Activated CD4-positive, alpha-beta T cell treated with anti-CD3 and anti-CD28 coated beads for 4 hours (primary cell): ENCODE measurements at places on chromosomes 11 and 22.

- no peak for DNase-seq
Observed at GRCh38 chr22:19663286-19663815, 51.0 kb upstream of the SEPTIN5 start.

GRCh38 chr11:128497776-128498095, 89.6 kb downstream of the ETS1 start:
- DNase-seq = no peak

GRCh38 chr22:19648419-19648929, 65.8 kb upstream of the SEPTIN5 start:
- no peak for DNase-seq

GRCh38 chr11:131776211-131776610, 405.8 kb downstream of the NTM start:
- DNase-seq = no peak

- DNase-seq = no peak
Observed at GRCh38 chr11:61837411-61838005, 9.4 kb downstream of the FADS2 start.

DNA sequence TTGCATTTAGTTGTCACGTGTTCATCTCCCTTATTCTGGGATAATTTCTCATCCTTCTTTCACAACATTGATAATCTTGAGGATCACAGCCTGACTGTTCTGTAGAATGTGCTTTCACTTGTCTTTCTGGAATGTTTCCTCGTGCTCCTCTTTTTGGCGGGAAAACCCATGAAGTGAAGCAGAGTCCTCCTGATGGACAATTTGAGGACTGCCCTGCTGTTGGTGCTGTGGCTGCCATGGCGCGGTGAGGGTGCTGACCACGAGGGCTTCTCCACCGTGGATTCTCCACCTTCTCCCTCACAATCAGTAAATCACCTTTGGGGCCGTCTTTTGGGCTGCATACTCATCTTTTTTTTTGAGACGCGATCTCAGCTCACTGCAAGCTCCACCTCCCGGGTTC, 946.9 kb downstream of the BRD1 start:
- DNase-seq = no peak

DNA sequence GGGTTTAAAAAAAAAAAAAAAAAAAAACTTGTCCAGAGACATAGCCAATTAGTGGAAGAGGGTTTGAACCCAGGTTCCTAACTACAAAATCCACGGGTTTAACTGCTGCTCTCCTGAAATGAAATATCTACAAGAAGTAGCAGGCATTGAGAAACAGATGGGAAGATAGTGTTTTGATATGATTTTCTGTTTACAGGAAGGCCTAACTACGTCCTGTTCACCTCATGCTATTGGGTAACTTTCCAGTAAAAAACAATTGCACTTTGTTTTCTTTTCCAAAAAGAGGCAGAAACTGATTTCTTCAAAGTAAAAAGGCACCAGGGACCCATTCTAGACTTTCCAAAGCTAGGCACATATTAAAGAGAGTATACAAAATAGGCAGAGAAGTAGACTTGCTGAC, 5.9 kb upstream of the C11orf91 start:
- DNase-seq = no peak

DNA sequence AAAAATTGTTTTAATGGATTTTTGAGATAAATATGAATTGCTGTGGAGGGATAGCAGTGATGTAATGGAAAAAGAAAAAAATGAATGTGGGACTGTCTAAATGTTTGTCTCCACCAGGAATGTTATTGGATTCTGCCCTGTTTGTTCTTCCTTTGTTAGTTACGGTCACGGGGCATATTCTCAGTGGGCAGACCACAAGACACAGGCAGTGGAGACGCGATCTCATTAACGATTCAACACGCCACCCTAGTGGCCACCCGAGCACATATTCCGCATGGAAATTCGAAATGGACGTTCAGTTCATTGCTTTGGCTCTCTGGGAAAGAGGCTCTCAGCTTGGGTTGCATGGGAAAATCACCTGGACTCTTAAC, 151.8 kb upstream of the TTC12 start:
- DNase-seq = no peak

DNA sequence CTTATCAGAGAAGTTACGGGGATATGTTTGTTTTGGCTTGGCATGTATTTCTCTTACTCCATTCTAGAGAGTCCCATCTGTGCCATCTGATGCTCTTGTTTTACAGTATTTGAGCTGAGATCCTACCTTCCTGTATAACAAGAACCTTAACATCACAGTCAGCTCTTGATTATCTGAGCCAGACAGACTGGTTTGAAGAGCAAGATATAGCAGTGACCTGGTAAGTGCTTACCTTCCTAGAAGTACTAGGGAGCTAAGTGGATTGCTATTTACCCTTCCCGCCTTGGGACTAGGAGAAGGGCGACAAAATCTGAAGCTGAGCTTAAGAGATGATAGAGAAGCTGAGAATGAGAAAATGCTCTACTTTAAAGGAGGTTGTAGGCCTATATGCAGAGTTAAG, 235.3 kb downstream of the CSNK2A3 start:
- DNase-seq = no peak

GRCh38 chr22:16387088-16387487, 205.5 kb downstream of the CCT8L2 start:
- no peak for DNase-seq

GRCh38 chr22:29044657-29045176, 16.9 kb downstream of the C22orf31 start:
- no peak for DNase-seq

- DNase-seq = no peak
Observed at GRCh38 chr11:66459138-66459778, 7.4 kb upstream of the PELI3 start.

DNA sequence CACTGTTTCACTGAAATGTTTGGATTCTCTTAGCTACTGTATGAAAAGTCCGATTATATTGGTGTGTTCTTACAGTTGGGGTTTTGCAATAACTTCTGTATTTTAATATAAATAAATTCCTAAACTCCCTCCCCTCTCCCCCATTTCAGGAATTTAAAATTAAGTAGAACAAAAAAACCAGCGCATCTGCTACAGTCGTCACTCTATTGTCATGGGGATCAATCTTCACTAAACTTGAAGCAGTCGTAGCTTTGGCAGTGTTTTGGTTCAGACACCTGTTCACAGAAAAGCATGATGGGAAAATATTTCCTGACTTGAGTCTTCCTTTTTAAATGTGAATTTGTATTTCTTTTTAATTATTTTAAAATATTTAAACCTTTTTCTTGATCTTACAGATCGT, 9.4 kb downstream of the PIWIL3 start:
- DNase-seq = no peak

DNA sequence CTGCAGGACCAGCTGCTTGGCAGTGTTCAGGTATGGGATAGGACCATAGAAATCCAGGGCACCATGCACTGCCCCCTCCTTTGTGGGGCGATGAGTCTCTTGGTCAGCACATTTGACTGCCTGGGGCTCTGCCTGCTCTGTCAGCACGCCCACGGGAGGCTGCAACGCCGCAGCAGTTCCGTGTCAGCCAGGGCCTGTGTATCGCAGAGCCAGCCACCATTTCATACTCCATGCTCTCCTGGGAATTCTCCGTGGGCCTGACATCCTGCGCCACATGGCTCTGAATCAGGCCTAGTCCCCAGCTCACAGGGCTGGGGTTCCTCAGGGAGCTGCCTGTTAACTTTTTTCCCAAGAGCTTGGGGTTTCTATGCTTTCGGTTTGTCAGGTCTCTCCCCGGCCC, 16.9 kb upstream of the RELT start:
- no peak for DNase-seq

DNA sequence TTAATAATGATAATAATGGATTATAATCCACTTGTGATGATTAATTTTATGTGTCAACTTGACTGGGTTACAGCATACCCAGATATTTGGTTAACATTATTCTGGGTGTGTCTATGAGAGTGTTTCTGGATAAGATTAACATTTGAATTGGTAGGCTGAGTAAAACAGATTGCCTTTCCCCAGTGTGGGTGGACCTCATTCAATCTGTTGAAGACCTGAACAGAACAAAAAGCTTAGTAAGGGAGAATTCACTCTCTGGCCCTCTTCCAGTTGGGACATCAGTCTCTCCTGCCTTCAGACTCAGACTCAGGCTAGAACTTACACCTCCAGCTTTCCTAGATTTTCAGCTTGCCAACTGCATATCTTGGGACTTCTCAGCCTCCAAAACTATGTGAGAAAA, 37.3 kb upstream of the RRAS2 start:
- no peak for DNase-seq

GRCh38 chr11:201966-202365, 5.2 kb downstream of the BET1L start:
- no peak for DNase-seq

DNA sequence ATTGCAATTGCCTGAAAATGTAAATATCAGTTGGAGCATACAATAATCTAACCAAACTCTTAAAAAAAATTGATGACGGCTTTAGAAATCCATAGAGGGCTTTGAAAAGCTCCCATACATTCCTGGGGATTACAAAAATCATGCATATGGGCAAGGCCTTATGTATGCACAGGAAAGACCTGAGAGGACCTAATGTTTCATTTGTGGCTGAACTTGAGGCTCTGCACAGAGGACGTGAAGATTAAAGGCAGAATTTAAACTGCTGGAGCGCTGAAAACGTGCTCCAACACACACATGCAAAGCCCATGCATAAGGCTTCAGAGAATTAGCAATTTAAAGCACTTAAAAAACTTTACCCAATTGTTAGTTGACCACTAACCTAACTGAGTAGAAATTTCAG, 3.5 kb downstream of the OR5B12 start:
- DNase-seq = no peak

DNA sequence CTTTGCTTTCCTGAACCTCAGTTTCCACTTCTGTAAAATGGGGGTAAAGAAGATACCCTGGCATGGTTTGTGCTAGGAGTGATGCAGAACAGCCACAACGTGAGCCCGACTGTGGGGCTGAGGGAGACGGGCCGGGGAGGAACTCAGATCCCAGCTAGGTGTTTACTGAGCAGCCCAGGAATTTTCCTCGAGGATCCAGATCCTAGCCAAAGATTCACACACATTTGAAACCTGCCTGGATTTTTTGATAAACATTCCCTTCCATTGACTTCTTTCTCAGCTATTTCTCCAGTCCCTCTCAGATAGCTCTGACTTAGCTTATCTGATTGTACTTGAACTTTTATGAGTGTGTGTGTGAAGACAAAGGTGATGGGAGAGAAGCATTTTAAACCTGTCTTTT, 98.0 kb downstream of the KIAA1671 start:
- no peak for DNase-seq

GRCh38 chr11:113075586-113076095, 114.4 kb downstream of the NCAM1 start:
- no peak for DNase-seq

DNA sequence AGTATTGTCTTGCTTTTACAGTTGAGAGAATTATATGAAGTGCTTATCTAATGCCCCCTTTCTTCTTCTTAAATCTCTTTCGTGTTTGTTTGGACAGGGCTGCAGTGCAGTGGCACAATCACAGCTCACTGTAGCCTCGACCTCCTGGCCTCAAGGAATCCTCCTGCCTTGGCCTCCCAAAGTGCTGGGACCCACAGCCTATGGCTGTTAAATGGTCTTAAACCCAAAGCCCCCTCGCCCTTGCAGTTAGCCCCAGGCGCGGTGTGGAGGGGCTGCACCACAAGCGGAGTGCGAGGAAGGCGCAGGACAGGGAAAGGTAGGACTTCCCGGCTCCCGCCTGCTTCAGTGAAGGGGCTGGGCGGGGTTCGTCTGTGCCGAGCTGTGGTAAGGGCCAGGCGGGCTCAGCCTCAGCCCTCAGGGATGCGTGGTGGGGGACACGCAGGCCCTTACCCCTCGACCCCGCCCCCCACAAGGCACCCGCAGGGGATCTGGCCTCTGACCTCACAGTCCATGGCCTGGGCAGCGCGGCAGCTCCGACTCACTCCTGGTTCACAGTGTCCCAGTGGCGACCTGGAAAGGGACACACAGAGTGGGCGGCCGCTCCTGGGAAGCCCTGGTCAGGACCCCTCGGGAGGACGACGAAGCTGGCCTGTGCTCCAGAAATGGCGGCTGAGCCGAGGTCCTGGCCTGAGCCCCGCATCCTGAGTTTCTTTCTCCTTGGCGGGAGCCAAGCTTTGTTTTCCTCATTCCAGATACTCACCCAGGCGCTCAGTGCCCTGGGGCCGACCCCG, 24.5 kb downstream of the BID start:
- no peak for DNase-seq

GRCh38 chr22:45064313-45065278, 54.8 kb upstream of the PHF21B start:
- peak; percentile 3 for DNase-seq

GRCh38 chr11:126307706-126308105, 3.8 kb downstream of the DCPS start:
- DNase-seq = no peak

DNA sequence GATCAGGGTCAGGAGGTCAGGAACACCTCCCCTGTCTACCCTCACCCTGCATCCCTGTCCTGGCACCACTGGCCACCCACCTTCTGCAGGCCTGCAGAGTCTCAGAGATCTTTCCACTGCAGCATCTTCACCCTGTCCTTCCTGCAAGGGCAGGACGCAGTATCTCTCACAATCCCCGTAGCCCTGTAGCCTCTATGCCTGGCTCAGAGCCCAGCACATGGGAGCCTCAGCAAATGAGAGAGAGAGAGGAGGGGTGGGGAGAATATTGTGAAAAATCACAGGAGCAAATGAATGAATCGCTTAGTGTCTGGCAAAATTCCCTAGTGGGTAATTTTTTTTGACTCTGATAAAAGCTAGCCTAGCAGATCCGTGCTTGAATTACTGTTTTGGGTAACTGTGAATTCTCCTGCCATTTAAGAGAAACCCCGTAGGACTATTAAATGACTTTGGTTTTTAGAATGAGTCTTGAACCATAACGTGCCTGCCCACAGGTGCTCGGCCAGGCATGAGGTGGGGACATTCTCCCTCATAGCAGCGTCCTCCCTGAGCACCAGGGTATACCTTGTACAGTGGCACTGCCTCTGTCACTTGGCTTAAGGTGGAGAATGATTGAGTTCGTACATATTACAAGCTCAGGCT, 91.5 kb downstream of the MORC2 start:
- DNase-seq = no peak

DNA sequence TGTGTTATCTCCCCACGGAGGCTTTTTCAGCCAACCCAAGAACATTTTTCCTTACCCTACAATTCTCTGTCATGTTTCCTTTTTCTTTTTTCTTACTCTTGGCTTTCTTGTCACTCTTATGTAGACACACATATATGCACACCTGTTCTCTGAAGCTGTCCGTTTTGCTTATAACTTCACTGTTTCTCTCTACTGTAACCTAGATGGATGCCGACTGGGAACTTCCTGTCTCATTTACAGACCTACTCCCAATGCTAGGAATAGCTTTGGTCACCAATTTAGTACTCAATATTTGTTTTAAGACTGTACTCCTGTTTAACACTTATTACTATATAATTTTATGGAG, 9.9 kb upstream of the CASP12 start:
- no peak for DNase-seq

- DNase-seq = peak; percentile 60
Observed at GRCh38 chr11:1202776-1203504, 19.9 kb upstream of the MUC5B start.

DNA sequence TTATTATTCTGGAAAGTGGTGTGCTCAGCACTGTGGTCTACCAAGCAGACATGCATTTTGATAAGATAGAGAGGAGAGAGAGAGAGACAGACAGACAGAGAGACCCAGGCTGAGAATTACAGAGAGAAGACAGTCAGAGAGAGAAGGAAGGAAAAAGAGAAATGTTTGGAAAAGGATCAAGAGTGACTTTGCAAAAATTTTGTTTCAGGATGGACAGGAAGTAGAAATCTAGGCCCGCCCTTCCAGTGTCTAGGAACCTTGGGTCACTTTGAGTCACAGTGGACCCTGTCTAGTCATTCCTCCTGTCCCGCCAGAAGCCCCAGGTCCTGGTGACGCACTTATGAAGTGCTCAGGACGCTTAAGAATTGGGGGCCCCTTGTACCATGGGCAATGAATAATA, 166.7 kb downstream of the ST3GAL4 start:
- DNase-seq = no peak
